ENCODE measurements at places on chromosomes 6 and 20.

DNA sequence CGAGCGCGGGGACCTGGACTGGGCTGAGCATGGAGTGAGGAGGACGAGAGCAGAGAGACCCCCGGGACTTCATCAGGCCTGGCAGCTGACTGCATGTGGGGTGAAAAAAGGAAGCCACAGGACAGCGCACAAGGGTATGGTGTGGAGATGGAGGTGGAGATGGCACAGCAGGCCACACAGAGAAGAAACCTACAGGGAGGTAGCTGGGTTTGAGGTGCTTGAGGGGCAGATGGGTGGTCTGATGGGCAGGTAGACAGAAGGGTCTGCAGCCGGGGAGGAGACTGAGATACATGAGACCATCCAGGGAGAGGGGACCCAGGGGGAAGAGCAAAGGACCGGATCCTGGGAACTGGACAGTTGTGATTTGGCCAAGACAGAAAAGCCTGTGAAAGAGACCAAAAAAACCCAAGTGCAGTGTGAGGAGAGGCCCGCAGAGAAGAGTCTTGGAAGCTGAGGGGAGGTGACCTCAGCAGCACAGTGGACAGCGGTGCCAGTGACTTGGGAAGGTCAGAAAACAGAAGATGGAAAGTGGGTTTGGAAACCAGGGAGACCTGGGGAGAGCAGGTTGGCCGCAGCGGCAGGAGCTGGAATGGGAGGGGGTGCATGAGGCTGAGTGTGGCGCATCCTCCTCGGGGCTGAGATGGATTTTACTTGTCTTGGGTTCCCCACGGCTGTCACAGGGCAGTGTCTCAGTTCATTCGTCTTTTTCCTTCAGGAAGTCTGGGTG, 5.5 kb downstream of the HLA-DPB1 start:
- no peak for DNase-seq

- DNase-seq, result no peak
Measured at GRCh38 chr20:16505894-16506293, 67.4 kb downstream of the KIF16B start.

GRCh38 chr20:38479596-38479995, 7.0 kb downstream of the RALGAPB start:
- no peak for DNase-seq

DNA sequence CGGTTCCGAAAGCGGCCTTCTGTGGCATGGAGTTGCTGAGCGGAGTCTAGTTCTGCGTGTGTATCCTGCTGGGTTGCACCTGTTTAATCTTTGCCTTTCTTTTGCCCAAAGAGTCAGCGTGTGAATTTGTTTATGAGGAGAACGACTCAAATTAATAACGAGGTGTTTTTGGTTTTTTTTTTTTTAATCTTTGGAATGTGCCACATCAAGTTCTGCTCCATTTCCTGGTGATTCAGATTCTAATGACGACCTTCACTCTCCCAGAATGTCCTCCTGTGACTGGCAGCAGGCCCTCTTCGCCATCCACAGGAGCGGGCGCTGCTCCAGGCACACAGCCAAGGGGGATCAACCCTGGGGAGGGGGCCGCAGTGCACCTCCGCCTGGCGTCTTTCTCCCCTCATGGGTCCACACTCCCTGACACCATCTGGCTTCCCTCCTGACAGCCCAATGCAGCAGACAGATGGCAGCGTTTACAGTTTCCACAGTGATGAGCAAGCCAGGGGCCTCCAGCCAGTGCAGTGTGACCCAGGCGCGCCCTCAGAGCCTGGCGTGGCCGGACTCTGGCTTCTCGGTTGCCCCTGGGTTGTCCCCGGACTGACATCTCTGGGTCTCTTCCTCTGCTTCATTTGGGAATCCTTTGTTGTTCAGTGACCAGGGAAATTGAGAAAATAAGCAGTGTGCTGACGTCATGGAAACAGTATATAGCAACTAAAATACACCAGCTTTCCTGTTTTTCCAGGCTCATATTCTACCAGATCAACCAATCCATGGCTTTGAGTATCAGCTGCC, 27.5 kb upstream of the AFDN start:
- no peak for DNase-seq

DNA sequence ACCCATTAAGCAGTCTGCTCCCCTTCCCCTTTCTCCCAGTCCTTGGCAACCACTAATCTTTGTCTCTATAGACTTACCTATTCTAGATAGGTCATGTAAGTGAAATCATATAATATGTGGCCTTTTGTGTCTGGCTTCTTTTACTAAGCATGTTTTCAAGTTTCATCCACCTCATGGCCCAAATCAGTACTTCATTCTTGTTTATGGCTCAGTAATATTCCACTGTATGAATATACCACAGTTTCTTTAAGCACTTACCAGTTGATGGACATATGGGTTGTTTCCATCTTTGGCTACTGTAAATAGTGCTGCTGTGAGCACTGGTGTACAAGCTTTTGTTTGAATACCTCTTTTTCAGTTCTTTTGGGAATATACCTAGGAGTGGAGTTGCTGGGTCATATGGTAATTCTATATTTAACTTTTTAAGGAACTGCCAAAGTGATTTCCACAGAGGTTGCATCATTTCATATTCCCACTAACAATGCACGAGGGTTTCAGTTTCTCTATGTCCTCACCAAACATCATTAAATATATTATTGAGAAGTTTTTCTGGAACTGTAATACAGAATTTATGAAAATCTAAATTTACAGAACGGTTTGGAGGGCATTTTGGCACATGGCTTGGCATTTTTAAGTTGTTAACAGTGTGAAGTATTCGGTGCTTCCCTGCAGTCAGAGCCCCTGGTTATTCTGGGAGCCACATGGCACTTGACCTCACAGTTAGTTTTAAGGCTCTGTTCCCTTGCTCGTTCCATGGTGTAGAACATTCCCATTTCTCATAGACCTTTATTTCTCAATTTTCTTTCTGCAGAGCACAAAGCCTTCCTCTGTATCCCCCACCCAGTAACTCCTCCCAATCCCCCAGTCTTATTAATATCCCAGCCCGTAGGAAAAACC, 27.0 kb upstream of the DTNBP1 start:
- no peak for DNase-seq

GRCh38 chr6:29236060-29236459, 65.4 kb downstream of the OR2J2 start:
- DNase-seq, result no peak

- no peak for DNase-seq
Measured at GRCh38 chr20:15789079-15789478, 784.2 kb downstream of the KIF16B start.

DNA sequence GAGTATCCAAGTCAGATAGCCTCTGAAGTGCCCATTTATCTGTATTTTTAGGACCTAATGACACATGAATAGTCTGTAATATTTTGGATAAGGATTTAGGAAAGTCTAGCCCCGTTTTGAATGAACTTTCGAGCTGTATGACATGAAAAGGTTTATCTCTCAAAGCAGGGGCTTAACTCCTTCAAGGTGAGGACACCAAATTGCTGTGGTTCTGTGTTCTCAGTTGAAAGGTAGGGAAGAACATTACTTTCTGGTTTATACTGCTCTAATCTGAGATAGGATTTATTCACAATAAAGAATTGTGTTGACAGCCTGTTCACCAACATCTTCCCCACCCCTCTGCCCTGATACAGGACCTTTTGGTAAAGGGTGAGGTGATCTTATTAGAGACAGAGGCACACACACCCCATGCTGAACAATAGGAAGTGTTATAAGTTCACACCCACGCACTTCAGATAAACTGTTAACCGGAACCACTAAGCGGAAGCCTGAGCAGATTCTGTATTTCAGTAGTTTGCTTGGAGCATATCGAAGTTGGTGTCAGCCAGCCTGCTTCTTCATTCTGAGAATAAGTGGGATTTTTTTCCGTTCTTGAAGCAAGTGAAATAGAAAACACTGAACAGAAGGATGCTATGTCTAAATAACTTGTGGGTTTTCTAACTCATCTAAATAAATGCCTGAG, 223.3 kb downstream of the TMEM242 start:
- peak; percentile 14 for DNase-seq

DNA sequence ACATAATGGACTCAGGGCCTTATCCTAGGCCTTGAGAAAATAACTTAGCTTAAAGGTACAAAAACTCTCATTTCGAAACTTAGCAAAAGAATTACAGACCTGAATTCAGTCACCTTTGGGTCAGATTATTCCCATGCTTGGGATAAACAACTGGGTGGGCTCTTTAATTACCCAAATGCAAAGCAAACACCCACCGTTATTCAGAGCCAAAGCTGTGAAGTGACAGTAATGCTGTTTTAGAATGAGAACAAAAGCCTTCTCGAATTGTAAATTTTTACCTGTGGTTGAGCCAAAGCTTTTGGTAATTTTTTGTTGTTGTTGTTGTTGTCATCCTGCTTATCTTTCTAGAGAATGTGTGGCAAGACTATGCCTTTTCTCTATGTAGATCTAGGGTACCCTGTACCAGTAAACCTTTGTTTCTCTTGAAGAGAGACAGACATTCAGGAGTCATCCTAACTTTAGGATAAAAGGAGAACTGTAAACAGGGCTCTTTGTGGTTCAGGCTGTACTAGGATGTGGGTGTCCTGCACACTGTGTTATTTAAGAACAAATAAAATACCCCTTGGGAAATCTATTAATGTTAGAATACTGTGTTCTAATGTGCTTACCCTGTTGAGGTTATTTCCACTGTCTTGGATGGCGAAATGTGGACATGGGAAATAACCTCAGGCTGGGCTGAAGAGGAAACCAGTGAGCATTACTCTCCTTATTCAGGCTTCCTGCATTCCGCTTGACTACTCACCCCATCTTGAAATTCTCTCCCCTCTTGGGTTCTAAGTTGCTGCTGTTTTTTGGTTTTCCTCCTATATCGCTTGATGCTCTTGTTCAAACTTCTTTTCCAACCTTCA, 480.7 kb downstream of the CD83 start:
- no peak for DNase-seq

DNA sequence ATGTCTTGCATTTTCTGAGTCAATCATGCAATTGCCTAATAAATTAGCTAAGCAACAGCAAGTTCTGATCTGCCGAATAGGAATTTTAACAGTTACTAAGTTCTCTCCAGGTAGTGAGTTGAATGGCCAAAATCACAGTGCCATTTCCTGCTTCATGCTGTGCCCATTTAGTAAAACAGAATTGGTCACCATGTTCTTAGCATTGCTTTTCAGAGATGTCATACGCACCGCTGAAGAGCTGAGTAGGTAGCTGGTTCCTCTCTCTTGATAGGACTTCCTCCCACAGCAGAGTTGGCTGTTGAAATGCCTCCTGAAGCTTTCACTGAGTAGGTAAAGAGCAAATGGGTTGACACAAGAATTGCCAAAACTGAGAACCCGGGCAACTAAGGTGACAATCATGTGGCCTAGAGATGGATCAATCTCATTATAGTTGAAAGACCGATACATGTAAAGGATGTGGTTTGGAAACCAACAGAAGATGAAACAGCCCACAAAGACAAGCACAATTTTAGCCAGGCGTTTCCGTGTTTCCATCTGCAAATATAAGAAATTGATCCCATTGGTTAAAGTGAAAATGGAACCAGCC, 57.1 kb upstream of the GJE1 start:
- DNase-seq, result no peak
